ENCODE measurements at places on chromosomes 16 and 17. TPM values are rescaled to one million over a fixed set of nuclear protein-coding genes. Genes with fewer than 3 reads are reported as not detected.

The USH1G gene
- total RNA-seq = not detected

The KCNJ18 gene
- total RNA-seq = not detected

The SCARF1 gene
- 6.0 TPM for total RNA-seq

The HEXD gene
- 84.8 TPM for total RNA-seq

The B4GALNT2 gene
- not detected for total RNA-seq

The NUPR1 gene
- not detected for total RNA-seq

- no peak for DNase-seq
These were observed 17.8 kb downstream of the ST6GALNAC2 start for GRCh38 chr17:76567634-76568432.

GRCh38 chr17:78613416-78613815, 36.2 kb upstream of the DNAH17 start:
- no peak for DNase-seq

GRCh38 chr17:77801545-77802332, 156.8 kb upstream of the TNRC6C start:
- no peak for DNase-seq

DNA sequence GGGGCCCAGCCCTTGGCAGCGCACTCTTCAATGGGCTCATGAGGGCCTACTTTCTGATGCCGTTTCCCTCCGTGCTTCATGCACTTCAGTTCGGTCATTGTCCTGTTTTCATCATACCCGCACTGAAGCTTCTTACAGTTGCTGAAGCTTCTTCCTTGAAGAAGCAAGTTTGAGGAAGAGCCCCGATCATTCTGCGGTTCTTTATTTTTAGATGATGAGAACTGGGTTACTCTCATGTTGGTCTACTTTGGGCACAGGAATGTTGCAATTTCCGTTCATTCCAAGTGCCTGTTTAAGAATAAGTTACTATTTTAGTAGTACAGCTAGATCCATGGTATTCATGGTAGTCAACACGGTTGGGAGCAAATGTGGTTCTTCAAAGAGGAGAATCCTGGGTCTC, 587.7 kb upstream of the HSBP1 start:
- DNase-seq = no peak

DNA sequence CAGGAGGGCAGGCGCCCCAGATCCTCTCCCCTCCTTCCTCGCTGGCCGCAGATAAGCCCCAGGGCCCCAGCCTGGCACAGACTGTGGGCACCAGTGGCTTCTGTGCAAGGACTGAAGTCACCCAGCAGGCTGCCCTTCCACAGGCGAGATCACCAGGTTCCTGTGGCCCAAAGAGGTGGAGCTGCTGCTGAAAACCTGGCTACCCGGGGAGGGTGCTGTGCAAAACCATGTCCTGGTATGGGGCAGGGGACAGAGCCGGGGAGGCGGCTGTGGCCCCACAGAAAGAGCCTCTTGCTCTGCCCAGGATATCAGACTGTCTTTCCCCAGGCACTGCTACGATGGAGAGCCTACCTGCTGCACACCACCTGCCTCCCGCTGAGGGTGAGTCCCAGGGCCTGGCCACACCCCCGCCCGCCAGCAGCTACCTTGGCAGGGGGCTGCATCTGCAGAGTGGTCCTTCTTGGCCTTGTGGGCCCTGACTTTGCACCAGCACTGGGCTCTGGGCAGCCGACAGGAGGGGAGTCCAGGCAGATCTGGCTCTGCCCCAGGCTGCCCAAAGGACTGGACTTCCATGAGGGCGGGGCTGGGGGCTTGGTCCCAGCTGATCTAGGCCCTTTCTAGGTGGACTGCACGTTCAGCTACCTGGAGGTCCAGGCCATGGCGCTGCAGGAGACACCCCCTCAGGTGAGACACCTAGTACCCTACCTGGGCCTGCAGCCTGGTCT, 615 bp downstream of the CARMIL2 start:
- DNase-seq = no peak

DNA sequence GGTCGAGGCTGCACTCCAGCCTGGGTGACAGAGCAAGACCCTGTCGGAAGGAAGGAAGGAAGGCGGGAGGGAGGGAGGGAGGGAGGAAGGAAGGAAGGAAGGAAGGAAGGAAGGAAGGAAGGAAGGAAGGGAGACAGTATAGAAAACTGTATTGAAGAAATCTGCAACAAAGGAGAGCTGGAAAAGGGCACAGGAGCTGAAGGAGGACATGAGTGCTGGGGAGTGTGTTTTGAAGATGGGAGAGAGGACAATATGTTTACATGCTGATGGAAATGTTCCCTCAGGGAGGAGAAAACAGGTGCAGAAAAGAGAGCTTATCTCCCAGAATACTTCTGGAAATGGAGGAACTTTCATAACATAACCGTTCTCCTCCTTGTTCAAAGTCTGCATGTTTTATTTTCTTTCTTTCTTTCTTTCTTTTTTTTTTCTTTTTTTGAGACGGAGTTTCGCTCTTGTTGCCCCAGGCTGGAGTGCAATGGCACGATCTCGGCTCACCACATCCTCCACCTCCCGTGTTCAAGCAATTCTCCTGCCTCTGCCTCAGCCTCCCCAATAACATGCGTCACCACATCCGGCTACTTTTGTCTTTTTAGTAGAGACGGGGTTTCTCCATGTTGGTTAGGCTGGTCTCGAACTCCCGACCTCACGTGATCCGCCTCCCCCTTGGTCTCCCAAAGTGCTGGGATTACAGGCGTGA, 2.7 kb upstream of the HAP1 start:
- DNase-seq = no peak

- no peak for DNase-seq
These were observed 135.0 kb downstream of the BRIP1 start for GRCh38 chr17:61728297-61728836.

- no peak for DNase-seq
These were observed 46.8 kb downstream of the FOXK2 start for GRCh38 chr17:82566129-82566960.

- DNase-seq = no peak
These were observed 26.0 kb downstream of the MSI2 start for GRCh38 chr17:57282296-57282695.

DNA sequence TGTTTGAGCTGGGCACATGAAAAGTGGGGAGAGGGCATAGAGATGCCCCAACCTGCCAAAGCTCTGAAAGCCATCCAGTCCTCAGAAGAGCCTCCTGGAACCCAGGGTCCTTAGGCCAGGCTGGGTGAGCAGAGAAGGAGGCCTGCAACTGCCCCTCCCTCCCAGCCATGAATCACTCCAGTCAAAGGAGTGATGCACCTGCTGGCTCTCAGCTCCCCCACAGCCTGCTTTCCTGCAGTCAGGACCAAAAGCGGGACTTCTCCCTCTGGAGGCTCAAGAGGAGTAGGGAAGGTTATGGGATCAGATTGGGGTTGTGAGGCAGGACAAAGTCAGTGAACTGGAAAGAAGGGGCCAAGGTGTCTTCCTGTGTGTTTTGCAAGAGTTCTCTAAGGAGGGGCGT, 145.6 kb downstream of the TMEM132E start:
- DNase-seq = no peak

DNA sequence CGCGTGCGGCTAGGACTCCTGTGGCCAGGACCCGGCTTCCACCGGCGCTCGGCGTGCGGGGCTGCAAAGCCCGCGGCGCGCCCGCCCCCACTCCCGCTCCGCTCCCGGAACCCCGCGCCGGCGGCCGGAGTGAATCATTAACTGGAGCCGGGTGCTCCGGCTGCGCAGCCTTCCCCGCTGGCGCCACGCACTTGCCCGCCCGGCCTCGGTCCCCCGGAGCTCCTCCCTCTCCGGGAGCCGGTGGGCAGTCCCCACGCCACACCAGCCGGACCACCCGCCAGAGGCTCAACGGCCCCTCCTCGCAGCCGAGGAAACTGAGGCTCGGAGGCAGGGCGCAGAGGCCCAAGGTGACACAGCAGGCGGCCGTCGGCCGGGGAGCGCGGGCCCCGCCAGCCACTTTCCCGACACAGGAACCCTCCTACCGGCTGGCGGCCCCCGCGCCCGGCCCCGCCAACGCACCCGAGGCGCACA, 580 bp downstream of the BCAR1 start:
- DNase-seq = no peak

GRCh38 chr16:27330542-27330941, 16.8 kb downstream of the IL4R start:
- no peak for DNase-seq

- DNase-seq = no peak
These were observed 51.7 kb upstream of the LGALS9 start for GRCh38 chr17:27579304-27579703.

GRCh38 chr16:1428511-1428910, 2.4 kb upstream of the PERCC1 start:
- peak; percentile 76 for DNase-seq

- DNase-seq = no peak
These were observed 1.3 kb upstream of the UNC45B start for GRCh38 chr17:35146214-35146833.

GRCh38 chr16:19578378-19578971, 23.0 kb downstream of the VPS35L start:
- no peak for DNase-seq

DNA sequence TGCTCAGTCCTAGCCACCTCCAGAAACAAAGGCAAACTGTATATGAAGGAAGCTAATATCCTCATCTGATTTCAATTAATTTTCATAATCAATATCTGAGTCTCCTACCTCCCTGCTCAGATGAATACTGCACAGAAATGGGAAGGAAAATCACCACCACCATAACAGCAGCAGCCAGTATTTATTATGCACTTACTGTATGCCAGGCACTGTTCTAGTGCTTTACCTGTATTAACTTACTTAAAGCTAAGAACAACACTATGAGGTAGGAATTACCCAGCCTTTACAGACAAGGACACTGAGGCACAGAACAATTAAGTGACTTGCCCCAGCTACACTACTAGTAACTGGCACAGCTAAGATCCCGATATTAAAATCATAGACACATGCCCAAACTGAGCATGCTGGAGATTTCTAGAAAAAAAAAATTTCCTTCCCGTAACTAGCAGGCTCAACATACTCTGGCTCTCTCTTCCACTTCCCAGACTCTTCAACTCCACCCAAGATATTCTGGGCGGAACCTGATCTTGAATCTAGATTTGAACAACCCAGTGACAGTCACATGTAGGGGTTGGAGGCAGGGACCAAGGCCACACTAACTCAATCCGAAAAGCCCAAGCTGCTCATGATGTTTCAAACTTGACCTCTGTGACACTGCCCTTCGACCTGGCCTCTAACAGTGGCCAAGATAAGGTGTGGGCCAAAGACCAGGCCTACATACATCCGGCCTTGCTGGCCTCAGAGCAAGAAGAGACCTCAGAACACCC, 3.9 kb downstream of the TRIM25 start:
- DNase-seq = no peak

- no peak for DNase-seq
These were observed 19.9 kb upstream of the GHDC start for GRCh38 chr17:42214156-42214555.
